Cerebellum (tissue), 4 donors: ENCODE measurements at places on chromosomes 5 and 9. TPM values are rescaled to one million over a fixed set of nuclear protein-coding genes. Genes with fewer than 3 reads are reported as not detected.

DNA sequence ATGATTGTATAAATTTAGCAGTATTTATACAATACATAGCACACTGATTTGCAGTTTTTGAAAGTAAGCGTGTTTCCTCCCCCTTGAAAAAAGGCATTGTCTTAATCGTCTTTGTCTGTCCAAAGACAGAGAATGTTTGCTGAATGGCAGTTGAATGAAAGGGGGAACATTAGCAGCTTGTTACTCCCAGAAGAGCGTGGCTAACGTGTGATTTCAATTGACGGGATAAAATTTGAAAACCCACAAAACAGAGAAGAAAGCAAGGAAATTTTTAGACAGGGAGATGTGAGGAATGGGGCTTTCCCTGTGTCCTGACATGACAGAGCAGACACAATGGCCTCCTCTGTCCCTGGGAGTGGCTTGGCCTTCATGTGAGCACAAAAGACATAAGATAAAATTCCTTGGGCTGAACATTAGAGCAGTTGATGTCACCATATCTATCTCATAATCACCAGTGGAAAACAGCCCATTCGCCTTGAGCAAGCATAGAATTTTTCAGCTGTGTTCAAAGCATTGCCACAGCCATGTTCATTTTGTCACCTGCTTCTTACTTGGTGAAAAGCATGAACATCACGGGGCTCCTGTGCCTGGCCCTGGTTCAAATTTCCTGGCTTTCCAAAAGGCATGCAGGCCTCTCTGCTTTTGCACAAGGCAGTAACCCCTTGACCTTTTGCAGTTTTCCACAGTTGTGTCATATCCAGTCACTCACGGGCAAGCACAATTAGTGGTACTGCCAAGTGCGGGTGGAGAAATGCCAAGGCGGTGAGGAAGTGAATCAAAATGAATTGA, 126.9 kb downstream of the TLE1 start:
- DNase-seq: no peak

DNA sequence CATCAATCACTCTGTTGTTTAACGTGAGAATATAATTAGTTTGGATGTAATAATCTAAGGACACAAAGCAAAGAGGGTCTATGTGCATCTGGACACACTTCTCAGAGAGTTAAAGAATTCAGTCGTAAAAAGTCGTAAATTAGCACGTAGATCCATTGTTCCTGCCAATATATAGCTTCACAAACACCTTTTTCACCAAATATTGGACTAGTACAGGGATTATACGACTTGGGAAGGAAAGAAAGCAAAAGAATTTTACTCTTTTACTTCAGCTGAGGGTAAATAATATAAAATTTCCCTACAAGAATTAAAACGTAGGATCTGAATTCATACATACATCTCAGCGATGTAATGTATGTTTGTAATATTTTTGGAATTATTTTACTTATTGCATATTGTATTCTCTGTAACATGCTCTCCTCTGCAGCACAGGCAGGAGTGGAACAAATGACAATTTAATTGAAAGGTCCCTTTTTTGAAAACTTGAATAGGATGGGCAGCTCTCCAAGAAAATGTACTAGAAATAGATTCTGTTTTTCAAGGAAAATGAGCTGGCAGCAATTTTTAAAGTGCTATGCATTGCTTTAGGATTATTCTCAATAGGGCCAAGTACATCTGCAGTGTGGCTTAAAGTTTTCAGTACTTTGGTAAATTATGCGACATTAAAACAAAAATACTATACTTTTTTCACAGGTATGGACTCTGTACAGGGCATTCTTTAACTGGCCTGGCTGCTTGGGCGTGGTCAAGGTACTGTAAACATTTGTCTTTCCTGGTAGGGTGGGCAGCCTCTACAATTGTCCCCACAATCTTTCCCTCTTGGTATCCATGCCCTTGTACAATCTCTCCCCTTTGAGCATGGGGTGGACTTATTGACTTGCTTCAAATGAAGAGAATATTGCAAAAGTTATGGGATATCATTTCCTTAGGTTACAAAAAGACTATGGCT, 39.7 kb upstream of the HSD17B4 start:
- DNase-seq: no peak

The SGCD gene
- total RNA-seq: 10.5 TPM

The CMYA5 gene
- 3.2 TPM for total RNA-seq

- no peak for DNase-seq
Observed at GRCh38 chr5:173513521-173513991, 102.9 kb downstream of the BOD1 start.

The SARDH gene
- total RNA-seq: 4.2 TPM

GRCh38 chr5:34859253-34859652, 20.3 kb downstream of the TTC23L start:
- DNase-seq: no peak
